ENCODE measurements at places on chromosomes 11 and 22. TPM values are rescaled to one million over a fixed set of nuclear protein-coding genes. Genes with fewer than 3 reads are reported as not detected.

Gene TCN2
- total RNA-seq = 35.6 TPM

Gene OR51B4
- not detected for total RNA-seq

Gene CAT
- not detected for total RNA-seq

Gene NLRP14
- total RNA-seq = 0.07 TPM

Gene OR8A1
- not detected for total RNA-seq

Gene SLCO2B1
- 0.07 TPM for total RNA-seq

Gene SPI1
- total RNA-seq = 0.42 TPM

Gene NXPE1
- total RNA-seq = not detected

Data from H7 (cell line).